Smooth muscle cell of the brain vasculature (primary cell): ENCODE measurements at places on chromosomes 11 and 22.

DNA sequence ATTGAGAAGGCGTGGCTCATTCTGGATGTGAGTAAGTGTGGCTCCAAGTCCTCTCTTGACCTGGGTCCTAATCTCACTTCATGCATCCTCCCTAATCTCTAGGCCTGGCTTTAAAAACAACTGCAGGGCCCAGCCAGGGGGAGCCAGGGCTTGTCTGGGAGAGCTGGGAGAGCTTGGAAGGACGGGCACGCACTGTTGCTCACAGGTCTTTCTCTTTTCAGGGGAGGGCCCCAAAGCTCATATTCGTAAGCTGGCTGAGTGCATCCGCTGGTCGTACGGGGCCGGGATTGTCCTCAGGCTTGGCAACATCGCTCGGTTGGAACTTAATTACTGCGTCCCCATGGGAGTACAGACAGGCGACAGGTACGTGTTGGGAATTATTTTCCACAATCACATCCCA is 34.1 kb upstream of the PARVB start:
- no peak for DNase-seq

DNA sequence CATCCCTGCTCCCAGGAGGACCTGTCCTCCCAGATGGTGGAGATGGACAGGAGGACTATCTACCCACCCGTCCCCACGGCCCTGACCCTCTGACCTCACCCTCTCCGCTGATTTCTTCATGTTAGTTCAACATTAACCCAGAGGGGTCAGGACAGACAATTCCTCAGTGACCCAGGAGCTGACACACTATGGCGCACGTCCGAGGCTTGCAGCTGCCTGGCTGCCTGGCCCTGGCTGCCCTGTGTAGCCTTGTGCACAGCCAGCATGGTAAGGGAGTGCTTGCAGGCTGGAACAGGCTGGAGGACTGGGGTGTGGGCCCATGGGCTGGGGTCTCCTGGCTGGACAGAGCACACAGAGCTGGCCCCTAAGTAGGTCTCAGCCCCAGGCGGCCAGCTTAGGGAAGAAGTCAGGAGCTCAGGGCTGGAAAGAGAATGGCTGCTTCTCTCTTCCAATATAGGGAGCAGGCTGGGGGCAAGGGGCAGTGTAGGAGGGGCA is at the start of gene F2:
F2 (plus strand) TSS at position 166 of the 495 bp plus-strand sequence; CDS start at position 189, 23 bp downstream.
- DNase-seq: no peak

- DNase-seq: no peak
Measured at GRCh38 chr11:66883016-66883965, 26.4 kb downstream of the LRFN4 start.

DNA sequence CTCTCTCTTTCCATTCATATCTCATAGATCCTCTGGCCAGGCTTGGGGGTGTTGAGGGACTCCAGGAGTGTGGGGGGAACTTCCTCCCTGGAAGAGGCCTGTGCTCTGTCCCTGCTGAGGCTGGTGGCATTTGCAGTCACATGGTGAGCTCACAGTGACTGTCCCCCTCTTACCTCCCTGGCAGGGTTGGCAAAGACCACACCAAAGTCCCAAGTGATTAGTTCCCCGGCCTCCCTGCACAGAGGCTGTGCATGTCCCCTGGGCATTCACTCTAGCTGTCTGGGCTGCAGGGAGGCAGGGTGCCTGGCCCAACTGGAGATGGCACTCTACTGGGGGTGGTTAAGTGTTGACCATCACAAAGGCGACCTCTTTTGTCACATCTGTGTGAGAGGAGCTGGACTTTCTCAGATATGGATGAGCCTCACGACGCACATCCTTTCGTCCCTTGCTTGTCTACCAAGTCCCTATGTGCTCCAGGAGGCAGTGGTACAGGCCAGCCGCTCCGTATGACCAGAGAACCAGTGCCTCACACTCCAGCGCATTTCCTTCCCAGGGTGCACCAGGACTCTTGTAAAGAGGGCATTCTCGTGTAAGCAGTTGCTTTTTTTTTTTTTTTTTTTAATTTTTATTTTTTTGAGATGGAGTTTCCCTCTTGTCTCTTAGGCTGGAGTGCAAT is 8.8 kb downstream of the TANGO2 start:
- DNase-seq: no peak

- no peak for DNase-seq
Measured at GRCh38 chr11:121352251-121352891, 59.8 kb downstream of the SC5D start.

GRCh38 chr22:24507716-24508115 is 12.6 kb downstream of the UPB1 start:
- DNase-seq: no peak

- DNase-seq: no peak
Measured at GRCh38 chr22:35337932-35338331, 38.2 kb downstream of the TOM1 start.
